ENCODE measurements at places on chromosomes 2 and 18. TPM values are rescaled to one million over a fixed set of nuclear protein-coding genes. Genes with fewer than 3 reads are reported as not detected.

- no peaks in the 10 kb centered on the region for H3K36me3 ChIP-seq
- no peak overlapping the region for H3K27ac ChIP-seq
- no peaks in the 10 kb centered on the region for H3K4me1 ChIP-seq
- H3K4me3 ChIP-seq: no peak overlapping the region
- H3K27me3 ChIP-seq: peaks cover 18% of the 10 kb centered on the region
These were observed 195.1 kb downstream of the TMEM247 start for GRCh38 chr2:46674488-46674887.

Gene HRH4
- 0.22 TPM for total RNA-seq

DNA sequence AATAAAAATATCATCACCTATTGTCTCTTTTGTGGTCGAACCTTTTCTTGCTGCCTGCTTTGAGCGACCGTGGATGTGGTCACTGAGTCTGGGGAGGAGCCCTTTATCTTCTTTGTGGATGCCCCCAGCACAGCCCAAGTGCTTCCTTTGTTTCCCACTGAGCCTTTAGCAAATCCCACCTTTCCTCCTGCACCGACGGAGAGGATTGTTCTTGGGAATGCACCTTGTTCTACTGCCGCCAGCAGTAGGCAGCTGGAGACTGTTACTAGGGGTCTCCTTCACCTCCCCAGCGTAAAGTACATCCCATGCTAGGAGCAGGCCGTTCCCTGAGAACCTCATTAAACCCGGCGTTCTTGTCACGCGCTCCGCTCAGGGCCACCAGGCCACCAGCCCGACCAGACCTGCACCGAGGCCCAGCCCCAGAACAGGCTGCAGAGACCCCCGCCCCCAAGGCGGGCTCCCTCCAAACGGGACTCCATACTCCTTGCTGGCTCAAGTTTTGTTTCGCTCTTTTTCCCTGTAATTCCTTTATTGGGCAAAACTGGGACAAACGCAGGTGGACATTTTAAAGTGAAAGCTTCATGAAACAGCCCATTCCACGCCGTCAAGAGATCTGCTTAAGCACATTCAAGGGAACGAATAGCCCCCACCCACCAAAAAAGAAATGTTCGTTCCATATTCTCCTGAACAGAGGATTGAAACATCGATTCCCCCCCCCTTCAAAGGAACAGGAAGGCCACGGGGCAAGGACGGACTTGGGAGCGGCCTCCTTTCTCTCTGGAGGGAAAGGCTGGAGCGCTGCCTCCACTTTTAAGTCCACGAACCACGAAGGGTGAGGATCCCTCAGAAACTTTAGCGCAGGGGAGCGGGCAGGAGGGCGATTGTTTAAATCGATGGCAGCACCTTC is 1.1 kb upstream of the MAT2A start:
- H3K4me1 ChIP-seq: peaks cover 28% of the 10 kb centered on the region
- H3K4me3 ChIP-seq: peak overlapping the region; percentile 94
- H3K27me3 ChIP-seq: peaks cover 2% of the 10 kb centered on the region
- H3K36me3 ChIP-seq: peaks cover 28% of the 10 kb centered on the region
- H3K27ac ChIP-seq: peak overlapping the region; percentile 94

GRCh38 chr2:70514612-70515055 is 39.0 kb downstream of the TGFA start:
- DNase-seq: no peak
- H3K27me3 ChIP-seq: no peaks in the 10 kb centered on the region
- H3K36me3 ChIP-seq: no peaks in the 10 kb centered on the region
- H3K27ac ChIP-seq: no peak overlapping the region
- H3K4me1 ChIP-seq: peaks cover 14% of the 10 kb centered on the region
- no peak overlapping the region for H3K4me3 ChIP-seq

Gene MGAT5
- total RNA-seq: 70.9 TPM

Data from activated naive CD8-positive, alpha-beta T cell treated with anti-CD3 and anti-CD28 coated beads, Interleukin-2, amount 10 ng/mL, durations not matched to agents 7 days and 5 days (primary cell).